ENCODE measurements at places on chromosomes 1 and 21. TPM values are rescaled to one million over a fixed set of nuclear protein-coding genes. Genes with fewer than 3 reads are reported as not detected.

Gene PGLYRP3
- not detected for total RNA-seq

- no peaks in the 10 kb centered on the region for H3K36me3 ChIP-seq
- no peaks in the 10 kb centered on the region for H3K4me1 ChIP-seq
- H3K27me3 ChIP-seq: no peaks in the 10 kb centered on the region
- no peak for DNase-seq
- no peak overlapping the region for H3K27ac ChIP-seq
These were observed 451.2 kb downstream of the DISC1 start for GRCh38 chr1:232077809-232078208.

Gene ATP1A4
- total RNA-seq: 0.20 TPM

GRCh38 chr1:93919780-93920179 is 10.6 kb upstream of the GCLM start:
- no peaks in the 10 kb centered on the region for H3K27me3 ChIP-seq
- no peak for DNase-seq
- H3K4me3 ChIP-seq: no peak overlapping the region
- no peaks in the 10 kb centered on the region for H3K36me3 ChIP-seq
- H3K27ac ChIP-seq: no peak overlapping the region
- H3K4me1 ChIP-seq: no peaks in the 10 kb centered on the region

GRCh38 chr1:215407575-215407974 is 159.5 kb upstream of the KCTD3 start:
- no peak overlapping the region for H3K4me3 ChIP-seq
- H3K36me3 ChIP-seq: no peaks in the 10 kb centered on the region
- H3K4me1 ChIP-seq: no peaks in the 10 kb centered on the region
- H3K27me3 ChIP-seq: no peaks in the 10 kb centered on the region

Gene PLOD1
- 33.2 TPM for total RNA-seq

Gene ASAP3
- total RNA-seq: 53.8 TPM

- no peak overlapping the region for H3K27ac ChIP-seq
- no peaks in the 10 kb centered on the region for H3K4me1 ChIP-seq
- no peak overlapping the region for H3K4me3 ChIP-seq
- H3K27me3 ChIP-seq: no peaks in the 10 kb centered on the region
These were observed 57.1 kb downstream of the CD2 start for GRCh38 chr1:116811321-116811720.

GRCh38 chr1:94408104-94408830 is 9.9 kb upstream of the ABCD3 start:
- no peaks in the 10 kb centered on the region for H3K4me1 ChIP-seq
- no peaks in the 10 kb centered on the region for H3K36me3 ChIP-seq
- no peak overlapping the region for H3K27ac ChIP-seq
- H3K27me3 ChIP-seq: no peaks in the 10 kb centered on the region
- no peak for DNase-seq

Gene SH3BGR
- total RNA-seq: 9.8 TPM

Gene S100A7A
- not detected for total RNA-seq

Gene ACKR1
- 16.7 TPM for total RNA-seq

DNA sequence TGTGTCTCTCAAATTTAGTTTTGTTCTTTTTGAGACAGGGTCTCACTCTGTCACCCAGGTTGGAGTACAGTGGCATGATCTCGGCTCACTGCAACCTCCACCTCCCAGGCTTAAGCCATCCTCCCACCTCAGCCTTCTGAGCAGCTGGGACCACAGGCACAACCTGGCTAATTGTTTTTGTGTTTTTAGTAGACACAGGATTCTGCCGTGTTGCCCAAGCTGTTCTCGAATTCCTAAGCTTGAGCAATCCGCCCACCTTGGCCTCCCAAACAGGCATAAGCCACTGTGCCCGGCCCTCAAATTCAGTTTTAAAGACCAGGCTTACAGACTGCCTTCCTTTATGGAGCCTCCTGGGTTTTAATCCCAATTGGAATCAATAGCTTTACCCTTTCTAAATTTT is 83.7 kb upstream of the SELENON start:
- no peak overlapping the region for H3K27ac ChIP-seq
- H3K36me3 ChIP-seq: no peaks in the 10 kb centered on the region
- H3K4me1 ChIP-seq: peaks cover 11% of the 10 kb centered on the region
- DNase-seq: no peak
- no peak overlapping the region for H3K4me3 ChIP-seq
- H3K27me3 ChIP-seq: no peaks in the 10 kb centered on the region

GRCh38 chr1:52072291-52072690 is 16.2 kb downstream of the BTF3L4 start:
- no peaks in the 10 kb centered on the region for H3K36me3 ChIP-seq
- H3K27ac ChIP-seq: no peak overlapping the region
- H3K4me3 ChIP-seq: no peak overlapping the region

Gene PIP5K1A
- 68.3 TPM for total RNA-seq

- H3K4me3 ChIP-seq: no peak overlapping the region
- DNase-seq: no peak
- peaks cover 58% of the 10 kb centered on the region for H3K4me1 ChIP-seq
- no peaks in the 10 kb centered on the region for H3K27me3 ChIP-seq
- H3K36me3 ChIP-seq: no peaks in the 10 kb centered on the region
- H3K27ac ChIP-seq: peak overlapping the region; percentile 93
These were observed 60.1 kb upstream of the TARBP1 start for GRCh38 chr1:234538930-234539649.

- no peak overlapping the region for H3K4me3 ChIP-seq
- no peaks in the 10 kb centered on the region for H3K4me1 ChIP-seq
- peaks cover 76% of the 10 kb centered on the region for H3K27me3 ChIP-seq
- no peaks in the 10 kb centered on the region for H3K36me3 ChIP-seq
These were observed 79.3 kb downstream of the DISP3 start for GRCh38 chr1:11558276-11558675.

Gene SLC6A9
- total RNA-seq: 29.9 TPM

All from transverse colon (tissue), 4 donors.